ENCODE measurements at places on chromosomes 11 and 22.

DNA sequence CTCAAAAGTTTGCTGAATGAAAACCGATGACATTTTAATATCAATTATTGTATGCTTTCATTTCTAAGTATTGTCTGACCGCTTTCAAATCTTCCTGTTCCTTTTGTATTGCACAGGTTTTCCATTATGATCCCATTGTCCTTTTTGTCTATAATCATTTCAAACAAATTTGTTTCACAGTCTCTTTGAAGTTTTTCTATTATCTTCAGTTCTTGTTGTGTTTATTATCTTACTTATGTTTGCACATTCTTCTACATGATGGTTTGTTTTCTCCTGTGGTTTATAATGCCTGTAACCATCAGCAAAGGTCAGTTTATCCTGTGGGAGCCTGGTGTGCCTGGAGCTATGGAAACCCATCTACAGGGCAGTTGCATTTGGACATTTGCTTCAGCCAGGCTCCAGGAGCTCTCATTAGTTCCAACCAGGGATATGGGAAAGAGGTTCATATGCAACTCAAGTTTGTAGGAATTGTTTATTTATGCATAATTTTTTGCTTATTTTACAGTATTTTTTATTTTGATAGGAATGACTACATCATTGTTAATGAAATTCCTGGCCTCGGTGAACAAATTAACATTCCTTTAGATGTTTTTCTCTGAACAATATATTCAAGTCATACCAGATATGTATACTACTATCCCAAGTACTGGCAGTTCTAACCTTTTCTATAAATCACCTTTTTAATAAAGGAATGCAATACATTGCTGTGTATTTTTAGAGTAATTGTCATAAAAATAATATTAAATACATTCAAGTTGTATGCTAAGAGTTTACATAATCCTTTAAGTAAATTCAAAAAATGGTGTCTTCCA, 179.2 kb downstream of the SBF2 start:
- DNase-seq: no peak

- no peak for DNase-seq
Observed at GRCh38 chr11:27313157-27313821, 49.7 kb downstream of the CCDC34 start.

DNA sequence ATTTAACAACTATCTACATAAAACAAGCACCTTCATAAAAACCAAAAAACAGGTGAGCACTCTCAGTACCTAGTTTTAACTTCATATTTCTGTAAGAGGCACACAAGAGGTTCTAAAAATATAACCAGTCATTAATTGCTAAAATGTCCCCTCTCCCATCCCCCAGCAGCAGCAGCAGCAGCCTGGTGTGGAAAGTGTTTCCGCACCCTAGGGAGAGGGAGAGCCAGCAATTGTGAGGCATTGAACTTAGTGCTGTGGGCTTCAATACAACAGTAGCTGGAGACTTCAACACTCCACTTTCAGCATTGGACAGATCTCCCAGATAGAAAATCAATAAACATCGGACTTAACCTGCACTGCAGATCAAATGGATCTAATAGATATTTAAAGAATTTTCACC, 1158.5 kb downstream of the JRKL start:
- DNase-seq: no peak

GRCh38 chr11:102637731-102638130, 12.6 kb upstream of the MMP20 start:
- no peak for DNase-seq

DNA sequence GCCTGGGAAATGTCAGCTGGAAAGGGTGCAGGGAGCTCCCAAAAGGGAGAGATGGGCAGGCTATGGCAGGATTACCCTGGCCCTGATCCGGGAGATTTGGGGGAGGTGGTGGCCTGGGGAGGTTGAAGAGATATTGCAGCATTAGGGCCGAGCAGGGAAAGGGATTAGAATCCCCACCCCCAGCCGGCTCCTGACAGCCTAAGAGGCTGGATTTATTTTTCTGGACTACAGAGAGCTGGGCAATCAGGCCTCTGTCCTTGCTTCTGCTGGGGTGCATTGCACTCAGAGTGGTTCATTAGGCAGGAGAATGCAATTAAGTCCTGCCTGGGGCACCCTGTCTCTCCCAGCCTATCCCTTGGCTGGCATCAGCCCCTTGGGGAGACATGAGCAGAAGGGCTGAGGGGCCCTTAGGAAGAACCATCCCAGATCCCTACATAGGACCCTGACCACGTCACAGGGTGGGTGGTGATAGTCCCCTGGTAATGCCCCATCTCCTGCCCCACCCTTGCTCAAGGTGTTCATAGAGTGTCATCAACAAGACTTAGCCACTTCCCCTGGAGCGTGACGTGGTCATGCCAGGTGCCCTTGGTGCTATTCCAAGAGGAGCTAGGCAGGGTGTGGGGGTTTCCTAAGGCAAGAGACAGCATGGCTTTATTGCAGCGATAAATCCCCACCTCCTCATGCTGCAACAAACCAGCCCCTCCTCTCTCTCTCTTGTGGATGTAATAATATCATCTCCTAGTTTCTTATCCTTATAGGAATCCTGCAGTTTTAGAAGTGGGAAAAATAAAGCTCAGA, 38.4 kb upstream of the KLHL35 start:
- no peak for DNase-seq

DNA sequence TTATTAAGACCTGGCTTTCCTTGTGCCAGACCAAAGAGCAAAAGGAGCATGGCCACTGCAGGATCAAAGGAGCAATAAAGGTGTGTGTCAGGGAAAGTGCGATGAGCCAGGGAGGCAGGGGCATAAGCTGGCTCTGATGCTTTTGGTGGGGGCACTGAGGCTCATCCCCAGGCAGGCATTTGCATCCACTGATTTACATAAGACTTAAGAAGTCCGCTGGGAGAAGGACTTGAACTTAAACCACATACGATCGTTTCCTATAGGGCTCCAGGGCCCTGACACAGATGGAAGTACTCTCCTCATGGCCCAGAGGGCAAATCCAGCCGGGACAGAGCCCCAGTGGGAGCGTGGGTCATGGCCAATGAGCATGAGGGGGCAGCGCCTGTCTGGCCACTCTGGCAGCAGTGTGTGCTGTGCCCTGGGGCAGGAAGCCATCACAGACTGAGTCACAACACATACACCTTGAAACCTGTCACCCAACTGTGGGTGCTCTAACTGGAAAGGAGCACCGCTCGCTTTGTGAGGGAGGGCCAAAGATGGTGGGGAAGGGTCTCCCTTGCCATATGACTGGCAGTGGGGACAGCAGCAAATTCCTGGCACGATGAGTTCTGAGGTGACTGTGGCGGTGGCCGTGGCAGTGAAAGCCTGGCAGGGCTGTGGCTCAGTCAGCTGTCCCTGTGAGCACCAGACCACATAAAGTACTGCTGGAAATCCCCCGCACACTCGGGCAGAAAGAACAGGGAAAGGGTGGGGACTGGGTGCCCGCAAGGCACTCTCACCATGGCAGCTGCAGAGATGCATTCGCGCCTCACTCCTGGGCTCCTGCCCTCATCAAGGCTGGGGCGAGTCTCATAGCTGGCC, 79.4 kb upstream of the LMO1 start:
- no peak for DNase-seq

- no peak for DNase-seq
Observed at GRCh38 chr11:115316696-115317095, 187.5 kb downstream of the CADM1 start.

DNA sequence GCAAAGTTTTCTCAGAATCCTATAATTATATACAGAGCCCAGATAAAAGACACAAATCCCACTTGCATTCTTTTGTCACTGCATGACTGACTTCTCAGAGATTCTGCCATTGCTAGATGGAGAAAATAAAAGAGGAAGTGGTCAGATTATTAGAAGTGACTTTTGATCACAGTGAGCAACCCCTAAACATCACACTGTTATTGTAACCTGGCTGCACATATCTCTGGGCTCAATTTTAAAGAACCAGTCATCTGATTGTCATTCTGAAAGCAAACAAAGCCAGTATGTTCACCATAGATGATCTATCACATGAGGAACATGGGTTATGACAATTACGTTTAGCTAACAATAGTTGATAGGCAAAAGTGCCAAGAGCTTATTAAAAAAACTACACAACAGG, 47.8 kb downstream of the COPB1 start:
- no peak for DNase-seq

GRCh38 chr11:87265979-87266378, 228.2 kb downstream of the TMEM135 start:
- no peak for DNase-seq

DNA sequence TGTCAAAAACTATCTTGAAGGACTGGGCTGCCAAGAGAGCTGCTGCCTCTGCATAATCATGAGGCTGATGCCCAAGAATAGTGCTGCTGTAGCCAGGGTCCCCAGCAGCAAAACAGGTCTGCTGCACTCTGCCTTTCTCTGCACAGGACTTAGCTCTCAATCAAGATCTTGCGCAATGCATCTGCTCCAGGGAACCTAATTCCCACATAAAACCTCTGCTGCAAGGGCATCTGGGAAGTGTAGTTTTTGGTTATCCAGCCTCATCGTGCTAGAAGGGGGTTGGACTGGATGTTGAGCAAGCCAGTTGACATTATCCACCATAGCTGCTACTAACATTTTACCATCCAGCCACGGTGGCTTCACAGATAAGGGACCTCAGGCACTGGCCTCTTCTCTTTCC, 192.7 kb downstream of the C11orf91 start:
- DNase-seq: no peak

DNA sequence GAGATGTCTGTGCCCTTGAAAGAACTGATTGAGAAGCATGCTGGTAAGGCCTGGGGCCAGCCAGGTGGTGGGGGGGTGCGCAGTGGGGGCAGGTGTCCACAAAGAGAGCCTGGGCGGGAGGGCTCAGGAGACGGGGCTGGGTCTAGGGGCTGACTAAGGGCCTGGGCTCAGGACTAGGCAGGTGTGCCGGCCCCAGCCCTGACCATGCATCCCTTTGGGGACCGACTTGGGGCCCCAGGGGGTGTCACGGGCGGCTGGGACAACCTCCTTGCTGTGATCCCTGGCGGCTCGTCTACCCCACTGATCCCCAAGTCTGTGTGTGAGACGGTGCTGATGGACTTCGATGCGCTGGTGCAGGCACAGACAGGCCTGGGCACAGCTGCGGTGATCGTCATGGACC, 4.4 kb downstream of the NDUFV1 start:
- DNase-seq: no peak

- no peak for DNase-seq
Observed at GRCh38 chr22:49476800-49477400, 350.8 kb downstream of the BRD1 start.

DNA sequence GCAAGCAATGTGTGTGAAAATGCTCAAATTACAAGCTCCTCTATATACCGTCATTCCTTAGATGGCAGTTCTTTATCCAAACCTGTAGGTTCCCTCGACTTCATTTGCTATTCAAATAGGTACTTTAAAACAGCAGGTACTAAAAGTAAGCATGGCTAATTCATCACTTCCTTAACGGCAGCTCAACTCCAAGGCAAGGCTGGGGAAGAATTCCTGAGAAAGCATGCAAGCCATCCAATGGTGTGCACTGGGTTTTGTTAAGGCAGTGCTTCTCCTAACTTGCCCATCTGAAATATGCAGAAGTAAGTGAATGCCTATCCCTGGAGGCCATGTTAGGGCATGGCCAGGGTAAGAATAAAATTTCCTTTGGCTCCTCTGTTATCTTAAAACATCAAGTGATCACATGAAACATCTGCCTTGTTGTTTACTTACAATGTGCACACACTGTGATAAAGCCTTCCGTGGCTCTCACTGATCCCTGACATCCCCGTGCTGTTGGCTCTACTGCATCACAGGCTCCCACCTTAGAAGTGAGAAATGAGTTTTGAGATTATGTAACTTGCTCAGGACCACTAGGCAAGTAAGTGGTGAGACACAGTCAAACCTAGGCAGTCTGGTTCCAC, 52.1 kb downstream of the SMCO4 start:
- DNase-seq: no peak

GRCh38 chr11:103281301-103281700, 172.1 kb downstream of the DYNC2H1 start:
- no peak for DNase-seq

DNA sequence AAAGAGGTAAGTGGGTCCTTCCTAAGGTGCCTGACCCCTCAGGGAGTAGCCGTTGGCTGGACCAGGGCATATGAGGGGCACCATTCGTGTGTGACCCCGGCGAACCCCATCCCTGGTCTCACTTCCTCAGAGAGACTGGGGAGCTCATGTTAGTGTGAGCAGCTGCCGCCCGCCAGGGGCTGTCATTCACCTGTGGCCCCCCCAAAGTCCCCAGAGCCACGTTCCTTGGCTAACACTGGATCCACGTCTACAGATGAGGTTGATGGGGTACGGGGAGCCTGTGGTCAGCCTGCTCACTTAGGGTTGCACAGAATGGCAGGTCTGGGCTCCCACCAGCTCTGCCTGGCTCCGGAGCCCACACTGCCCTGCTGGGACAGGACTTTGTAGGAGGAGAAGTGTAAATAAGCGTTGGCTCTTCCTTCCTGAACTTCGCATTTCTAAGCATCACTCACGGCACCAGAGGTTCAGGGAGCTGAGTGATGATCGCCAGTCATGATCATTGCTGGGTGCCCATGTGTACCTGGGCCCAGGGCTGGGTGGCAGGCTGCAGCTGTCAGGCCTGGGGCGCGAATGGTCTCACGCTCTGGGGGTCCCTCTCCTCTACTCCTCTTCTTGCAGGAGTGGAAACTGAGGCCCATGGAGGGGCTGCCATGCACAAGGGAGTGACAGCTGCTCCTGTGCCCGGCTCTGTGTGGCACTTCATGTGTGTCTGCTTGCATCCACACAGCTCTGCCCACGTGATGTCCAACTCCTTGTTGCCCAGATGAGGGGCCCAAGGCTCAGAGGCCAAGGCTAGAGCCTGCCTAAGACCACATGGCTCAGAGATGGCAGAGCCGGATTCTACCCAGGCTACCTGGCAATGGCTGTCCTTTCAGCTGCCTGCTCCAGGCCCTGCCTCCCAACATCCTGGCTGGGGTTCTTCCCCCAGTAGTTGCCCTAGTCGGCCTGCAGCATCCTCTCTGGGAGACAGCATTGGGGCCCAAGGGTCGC, 11.1 kb downstream of the TTC38 start:
- DNase-seq: no peak

GRCh38 chr22:24453853-24454252, 26.5 kb downstream of the ADORA2A start:
- no peak for DNase-seq

- DNase-seq: no peak
Observed at GRCh38 chr11:24589064-24589463, 92.2 kb downstream of the LUZP2 start.

- peak; percentile 72 for DNase-seq
Observed at GRCh38 chr11:75351791-75352587, 528 bp upstream of the ARRB1 start.

GRCh38 chr11:45264839-45265515, 21.2 kb downstream of the SYT13 start:
- no peak for DNase-seq

GRCh38 chr11:59000003-59000402, 60.7 kb downstream of the GLYATL1 start:
- no peak for DNase-seq

GRCh38 chr22:47105085-47105484, 342.6 kb downstream of the TBC1D22A start:
- no peak for DNase-seq

DNA sequence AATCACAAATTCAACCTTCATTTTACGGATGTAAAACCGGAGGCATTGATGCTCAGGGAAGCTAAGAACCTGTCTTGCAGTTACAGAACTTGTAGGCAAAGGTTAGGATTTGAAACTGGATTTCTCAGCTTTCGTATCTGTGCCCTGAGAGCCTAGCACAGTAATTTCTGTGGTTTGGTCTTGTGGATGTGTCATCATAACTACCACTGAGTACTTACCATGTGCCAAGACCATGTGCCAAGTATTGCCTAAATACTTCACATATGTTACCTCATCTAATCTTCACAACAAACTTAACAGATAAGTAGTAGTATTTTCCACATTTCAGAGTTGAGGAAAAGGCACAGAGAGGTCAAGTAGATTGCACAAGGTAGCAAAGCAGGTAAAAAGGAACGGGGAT, 140.7 kb downstream of the NXPE2 start:
- no peak for DNase-seq

- no peak for DNase-seq
Observed at GRCh38 chr22:20807315-20807752, 33.4 kb downstream of the SERPIND1 start.
